CD4-positive, alpha-beta T cell treated with Interleukin-1 beta for 1 hour (primary cell): ENCODE measurements at places on chromosomes 7 and 10.

GRCh38 chr7:143281529-143281928, 3.2 kb upstream of the TMEM139 start:
- DNase-seq: no peak

DNA sequence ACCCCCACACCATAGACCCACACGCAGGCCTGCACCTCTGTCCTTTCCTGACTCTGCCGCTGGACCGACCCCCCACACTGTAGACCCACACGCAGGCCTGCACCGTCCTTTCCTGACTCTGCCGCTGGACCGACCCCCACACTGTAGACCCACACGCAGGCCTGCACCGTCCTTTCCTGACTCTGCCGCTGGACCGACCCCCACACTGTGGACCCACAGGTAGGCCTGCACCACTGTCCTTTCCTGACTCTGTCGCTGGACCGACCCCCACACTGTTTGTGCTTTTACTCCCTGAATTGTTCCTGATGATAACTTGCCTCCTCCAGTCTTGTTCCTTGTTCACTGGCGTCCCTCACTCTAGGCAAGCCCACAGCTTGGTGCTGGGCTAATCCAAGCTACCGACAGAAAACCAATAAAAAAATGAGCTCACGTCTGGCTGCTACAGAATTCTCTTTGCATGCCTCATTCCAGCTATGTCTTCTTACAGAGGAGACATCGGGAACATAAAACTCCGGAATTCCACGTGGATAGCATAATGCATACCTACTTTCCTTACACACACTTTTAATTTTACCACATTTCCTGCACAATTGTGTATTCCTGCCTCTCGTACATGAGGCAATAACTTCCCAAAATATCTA, 494.3 kb downstream of the PTPRN2 start:
- DNase-seq: no peak

- no peak for DNase-seq
Measured at GRCh38 chr7:123998921-123999320, 33.9 kb downstream of the TMEM229A start.

GRCh38 chr7:142375710-142376313, 118.0 kb upstream of the PRSS58 start:
- DNase-seq: no peak

GRCh38 chr7:30225863-30226613, 58.4 kb upstream of the ZNRF2 start:
- DNase-seq: peak; percentile 16

DNA sequence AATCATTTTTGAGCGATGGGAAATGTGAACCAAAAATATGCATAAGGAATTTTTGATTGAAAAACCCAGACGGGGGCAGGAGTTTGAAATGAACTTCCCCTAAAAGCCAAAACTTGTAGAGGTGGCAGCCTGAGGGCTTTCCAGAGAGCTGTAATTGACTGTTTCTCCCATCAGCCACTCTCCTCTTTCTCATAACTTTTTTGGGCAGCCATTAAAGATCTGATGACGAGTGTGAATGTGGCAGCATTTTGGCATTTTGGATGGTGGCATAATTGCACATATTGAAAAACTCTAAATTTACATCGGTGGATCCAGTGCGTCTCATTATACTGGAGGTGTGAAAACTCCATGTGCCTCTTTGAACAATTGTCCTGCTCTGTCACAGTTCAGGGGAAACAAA, 159.0 kb downstream of the CUX1 start:
- no peak for DNase-seq
